ENCODE measurements at places on chromosomes 16 and 17. TPM values are rescaled to one million over a fixed set of nuclear protein-coding genes. Genes with fewer than 3 reads are reported as not detected.

The PRR15L gene
- total RNA-seq, result 1.6 TPM

The CACNG5 gene
- not detected for total RNA-seq

The NR1D1 gene
- 8.8 TPM for total RNA-seq

The PRSS8 gene
- total RNA-seq, result 1.2 TPM

The BRICD5 gene
- 6.7 TPM for total RNA-seq

The NTN1 gene
- 0.37 TPM for total RNA-seq

The CNTNAP4 gene
- not detected for total RNA-seq
